ENCODE measurements at places on chromosomes 2 and 18.

GRCh38 chr2:121611730-121612705, 37.2 kb downstream of the CLASP1 start:
- DNase-seq: no peak

- no peak for DNase-seq
Observed at GRCh38 chr2:27446057-27446456, 3.9 kb downstream of the KRTCAP3 start.

GRCh38 chr2:223654384-223654915, 52.3 kb upstream of the SCG2 start:
- peak; percentile 40 for DNase-seq

DNA sequence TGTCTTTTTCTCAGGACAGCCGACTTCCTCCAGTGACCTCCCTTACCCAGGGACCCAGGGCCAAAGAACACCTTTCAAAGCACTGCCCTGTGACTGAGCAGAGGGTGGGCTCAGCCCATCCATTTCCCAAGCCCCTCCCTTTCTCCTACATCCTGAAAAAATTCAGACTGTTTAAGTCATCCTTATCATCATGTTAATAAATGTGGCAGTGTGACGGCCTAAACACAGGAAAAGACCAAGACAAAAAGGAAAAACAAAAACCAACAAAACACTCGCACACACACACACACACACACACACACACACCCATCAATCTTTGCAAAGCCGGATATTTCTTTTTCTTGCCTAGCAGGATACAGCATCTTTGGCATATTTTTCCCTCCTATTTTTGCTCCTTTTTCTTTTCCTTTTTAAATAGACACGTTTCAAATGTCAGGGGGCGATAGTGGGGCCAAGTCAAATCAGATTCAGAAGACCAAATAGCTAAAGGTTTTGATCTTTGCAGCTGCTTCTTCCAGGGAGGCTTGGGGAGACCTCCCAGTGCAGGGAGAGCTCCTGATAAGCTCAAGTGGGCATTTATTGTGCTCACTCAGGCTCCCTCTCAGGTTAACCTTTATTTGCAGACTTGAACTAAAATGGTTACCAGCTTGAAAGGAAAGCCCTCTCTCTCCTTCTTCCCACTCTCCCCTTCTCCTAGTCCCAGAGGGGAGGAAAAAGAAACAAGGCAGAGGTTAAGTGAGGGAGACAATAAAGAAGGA, 39.5 kb upstream of the NRP2 start:
- DNase-seq: no peak

DNA sequence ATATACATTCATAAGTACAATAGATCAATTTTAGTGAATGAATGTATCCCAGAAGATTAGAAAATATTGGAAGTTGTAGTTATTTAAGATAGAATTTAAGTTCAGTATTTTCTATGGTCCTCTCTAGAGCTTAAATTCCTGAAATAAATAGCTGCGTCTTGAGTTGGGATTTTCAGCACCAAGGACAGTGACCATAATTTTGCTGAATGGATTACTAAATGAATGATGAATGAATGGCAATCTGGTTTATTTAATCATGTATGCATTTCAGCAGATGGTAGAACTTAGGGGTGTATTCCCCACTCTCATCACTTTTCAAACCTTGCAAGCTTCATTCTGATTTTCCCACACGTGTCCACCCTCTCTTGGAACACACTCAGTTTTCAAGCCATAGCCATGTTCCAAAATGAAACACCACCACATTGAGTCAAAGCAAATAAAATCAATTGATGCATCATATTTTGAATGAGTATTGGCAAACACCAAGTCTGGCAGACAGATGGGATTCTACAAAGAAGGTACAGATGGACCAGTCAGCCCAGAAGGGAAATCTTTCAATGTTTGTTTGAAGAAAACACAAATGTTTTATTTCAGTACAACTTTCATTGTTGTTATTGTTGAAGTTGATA, 362.2 kb upstream of the NXPH2 start:
- peak; percentile 15 for DNase-seq

DNA sequence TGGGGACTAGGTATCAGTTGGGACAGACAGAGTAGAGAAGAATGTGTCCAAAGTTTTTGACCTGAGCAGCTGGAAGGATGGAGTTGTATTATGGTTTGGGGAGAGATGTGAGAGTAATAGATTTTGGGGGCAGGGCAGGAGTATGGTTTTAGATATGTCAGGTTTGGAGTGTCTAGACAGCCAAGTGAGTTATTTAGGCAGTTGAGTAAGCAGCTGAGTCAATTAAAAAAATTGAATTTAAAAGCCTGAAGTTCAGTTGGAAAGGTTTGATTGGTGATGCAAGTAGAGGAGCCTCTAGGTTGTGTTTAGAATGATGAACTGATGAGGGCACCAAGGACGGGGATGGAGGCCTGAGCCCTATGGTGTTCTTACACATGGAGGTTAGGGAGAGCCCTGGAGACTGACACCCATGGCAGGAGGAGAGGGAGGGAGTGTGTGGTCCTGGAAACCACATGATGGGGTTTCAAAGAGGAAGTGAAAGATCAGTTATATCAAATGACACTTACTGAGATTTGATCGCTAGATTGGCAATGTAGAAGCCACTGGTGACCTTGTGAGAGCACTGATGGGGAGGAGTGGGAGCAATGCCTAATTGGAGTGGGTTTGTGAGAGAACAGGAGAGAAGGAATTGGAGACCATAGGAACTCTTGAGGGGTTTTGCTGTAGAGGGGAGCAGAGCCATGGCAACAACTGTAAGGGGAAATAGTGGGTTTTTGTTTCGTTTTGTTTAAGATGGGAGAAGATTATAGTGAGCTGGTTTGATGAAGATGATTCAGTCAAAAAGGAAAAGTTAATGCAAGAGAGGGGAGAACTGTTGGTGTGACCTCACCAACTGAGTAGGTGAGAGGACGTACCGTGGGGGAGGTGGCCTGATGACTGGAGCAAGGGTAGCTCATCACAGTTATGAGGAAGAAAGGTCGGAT, 10.3 kb downstream of the ITGA6 start:
- peak; percentile 40 for DNase-seq

- DNase-seq: peak; percentile 54
Observed at GRCh38 chr2:112642966-112643365, 2.8 kb upstream of the SLC20A1 start.

GRCh38 chr2:15159206-15159605, 401.9 kb downstream of the NBAS start:
- no peak for DNase-seq

DNA sequence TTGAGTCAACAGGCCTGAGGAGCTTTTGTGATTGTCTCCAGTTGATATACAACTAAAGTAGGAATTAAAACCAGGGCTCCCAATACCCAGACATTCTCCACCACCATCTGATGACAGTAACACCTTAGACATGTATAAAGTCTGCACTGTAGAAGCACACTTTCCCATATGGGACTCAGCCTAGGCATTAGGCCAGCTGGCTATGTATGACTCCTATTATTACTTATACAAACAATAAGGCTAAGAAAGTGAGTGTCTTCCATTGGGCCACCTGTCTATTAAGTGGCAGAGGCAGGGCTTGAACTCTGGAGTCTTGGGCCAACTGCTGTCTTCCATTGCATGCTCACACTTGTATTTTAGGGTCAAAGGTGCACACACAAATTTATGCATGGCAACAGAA, 32.1 kb upstream of the COLEC12 start:
- DNase-seq: no peak

- DNase-seq: no peak
Observed at GRCh38 chr2:116979916-116980764, 834.4 kb upstream of the DDX18 start.

- DNase-seq: peak; percentile 30
Observed at GRCh38 chr2:201414099-201415023, 36.9 kb downstream of the TRAK2 start.

GRCh38 chr2:221850076-221850475, 278.0 kb upstream of the EPHA4 start:
- DNase-seq: peak; percentile 38

- DNase-seq: no peak
Observed at GRCh38 chr2:199916980-199917379, 5.9 kb downstream of the C2orf69 start.

DNA sequence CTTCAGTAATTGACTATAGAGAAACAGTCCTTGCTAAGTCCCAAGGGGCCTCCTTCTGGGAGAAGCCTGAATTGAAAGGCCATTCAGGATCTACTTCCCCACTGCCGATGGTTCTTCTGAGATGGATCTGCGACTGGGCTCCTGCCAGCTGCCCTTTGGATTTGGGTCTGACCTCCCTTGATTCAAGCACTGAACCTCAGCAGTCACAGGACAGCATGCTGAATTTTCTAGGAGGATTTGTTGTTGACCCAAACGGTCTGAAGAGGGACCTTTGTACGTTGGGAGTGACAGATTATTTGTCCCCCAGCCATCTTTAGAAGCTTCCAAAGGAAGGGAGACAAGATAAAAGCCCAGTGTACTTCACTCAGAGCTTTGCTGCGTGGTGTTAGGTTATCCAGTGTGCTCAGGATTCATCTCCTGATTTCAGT, 67.1 kb downstream of the NXPH2 start:
- no peak for DNase-seq
